ENCODE measurements at places on chromosomes 7 and 10.
A peak's percentile ranks its signal among the peaks of the same experiment; 100 is the strongest.

GRCh38 chr10:30755441-30755953 is 125.9 kb upstream of the LYZL2 start:
- DNase-seq, result peak; percentile 94

GRCh38 chr7:49324707-49325106 is 400.4 kb downstream of the CDC14C start:
- DNase-seq, result peak; percentile 6

GRCh38 chr10:35335133-35336083 is 901 bp upstream of the CCNY start:
- DNase-seq, result peak; percentile 25

DNA sequence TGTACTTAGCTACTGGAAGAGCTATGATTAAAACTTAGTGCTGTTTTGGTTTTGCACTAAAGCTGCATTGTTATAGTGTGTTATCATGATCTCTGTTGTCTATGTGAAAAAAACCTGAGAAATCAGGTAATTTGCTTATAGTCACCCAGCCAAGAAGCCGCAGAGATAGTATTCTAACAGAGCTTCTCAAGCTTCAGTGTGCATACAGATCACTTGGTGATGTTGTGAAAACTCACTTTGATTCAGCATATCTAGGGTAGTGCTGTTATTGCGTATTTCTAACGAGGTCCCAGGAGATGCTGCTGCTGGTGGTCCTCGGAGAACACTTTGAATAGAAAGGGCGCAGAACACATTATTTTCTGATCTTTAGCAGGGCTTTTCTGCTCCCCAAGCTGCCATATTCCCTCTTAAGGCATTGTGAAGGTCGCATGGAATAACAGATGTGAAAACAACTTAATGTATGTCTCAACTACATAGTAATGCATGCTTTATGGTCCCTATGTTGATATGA is 68.4 kb upstream of the PDCD4 start:
- DNase-seq, result no peak

GRCh38 chr7:25804154-25804553 is 347.8 kb upstream of the NFE2L3 start:
- DNase-seq, result no peak

DNA sequence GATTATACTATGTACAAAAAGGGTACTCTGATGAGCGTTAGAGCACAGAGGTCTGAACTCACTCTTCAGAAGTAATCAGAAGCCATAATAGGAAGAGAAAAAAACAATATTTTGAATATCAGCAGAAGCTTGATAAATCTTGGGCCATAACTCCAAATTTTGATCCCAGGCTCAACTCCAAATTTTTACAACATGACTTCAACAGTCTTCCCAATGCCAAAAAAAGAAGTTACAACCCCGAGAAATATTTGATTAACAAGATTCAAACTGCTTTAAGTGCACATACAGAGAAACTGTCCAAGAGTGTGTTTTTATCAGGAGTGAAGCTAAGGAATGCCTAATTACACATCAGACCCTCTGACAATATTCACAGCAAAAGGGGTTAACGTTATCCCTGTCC is 7.5 kb downstream of the MPP7 start:
- no peak for DNase-seq

DNA sequence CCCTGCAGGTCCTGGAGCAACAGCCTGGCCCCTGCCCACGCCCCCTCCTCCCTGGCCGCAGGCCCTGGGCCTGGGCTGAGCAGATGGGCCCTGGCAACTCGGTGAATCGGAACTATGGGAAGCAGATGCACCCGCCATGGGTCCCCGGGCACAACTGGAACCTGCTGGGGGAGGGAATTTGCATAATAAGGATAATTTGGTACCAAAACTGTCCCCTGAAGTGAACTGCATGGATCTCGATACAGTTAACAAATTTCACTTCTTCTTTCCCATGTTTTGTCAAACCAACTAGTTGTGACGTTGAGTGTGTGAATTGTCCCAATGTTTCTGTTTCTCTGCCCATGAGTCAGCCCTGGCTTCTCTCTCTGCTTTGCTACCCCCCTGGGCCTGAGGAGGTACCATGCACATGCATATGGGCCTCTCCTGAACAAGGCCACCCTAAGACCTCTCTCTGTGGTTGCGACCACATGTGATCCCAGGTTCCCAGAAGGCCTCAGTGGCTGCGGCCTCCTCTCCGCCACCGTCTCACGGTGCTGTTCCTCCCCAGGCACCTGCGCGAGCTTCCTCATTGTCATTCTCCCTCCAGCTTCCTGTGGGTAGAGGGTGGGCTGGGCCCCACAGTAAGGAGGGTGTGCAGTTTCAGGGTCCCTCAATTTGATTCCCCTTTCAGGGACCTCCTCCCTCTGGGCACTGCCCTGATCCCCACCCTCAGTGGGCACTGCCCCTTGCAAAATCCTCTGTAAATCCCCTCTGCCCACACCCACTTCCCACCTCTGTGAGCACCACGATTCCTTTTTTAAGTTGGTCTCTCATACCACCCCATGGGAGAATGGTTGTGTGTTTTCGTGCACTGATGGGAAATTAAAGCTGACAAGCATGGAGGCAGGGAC is 40.0 kb downstream of the FIGNL1 start:
- no peak for DNase-seq

GRCh38 chr10:132107186-132107948 is 41.6 kb downstream of the JAKMIP3 start:
- DNase-seq, result no peak

GRCh38 chr10:33355274-33355673 is 20.8 kb upstream of the NRP1 start:
- no peak for DNase-seq

GRCh38 chr10:87105446-87106124 is 10.6 kb downstream of the SHLD2 start:
- DNase-seq, result no peak

DNA sequence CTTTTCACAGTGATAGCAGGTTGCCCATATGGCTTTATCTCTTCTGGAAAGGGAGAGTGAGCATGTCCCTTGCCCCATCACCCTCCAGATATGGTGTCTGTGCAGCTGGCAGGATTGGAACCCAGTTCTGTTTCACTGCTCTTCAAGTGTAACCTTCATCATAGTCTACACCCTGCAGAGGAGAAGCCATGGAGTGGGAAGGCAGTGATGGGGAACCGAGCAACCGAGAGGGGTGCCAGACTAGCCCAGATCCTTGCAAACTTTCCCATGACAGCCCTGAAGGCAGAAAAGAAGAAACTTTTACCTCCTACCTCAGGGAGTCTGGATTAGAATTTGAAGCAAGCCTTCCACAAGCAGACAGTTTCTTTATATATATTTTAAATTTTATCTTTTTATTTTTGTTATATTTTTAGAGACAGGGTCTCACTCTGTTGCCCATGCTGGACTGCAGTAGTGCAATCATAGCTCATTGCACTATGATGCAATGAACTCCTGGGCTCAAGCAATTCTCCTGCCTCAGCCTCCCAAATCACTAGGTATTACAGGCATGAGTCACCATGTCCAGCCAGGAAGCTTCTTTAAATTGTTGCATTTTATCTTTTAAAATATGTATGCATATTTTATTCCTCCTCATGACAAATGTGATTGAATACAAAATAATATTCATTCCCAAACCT is 133.3 kb downstream of the KCNMA1 start:
- peak; percentile 74 for DNase-seq

- DNase-seq, result no peak
Measured at GRCh38 chr7:138845711-138846110, 47.7 kb upstream of the ATP6V0A4 start.

DNA sequence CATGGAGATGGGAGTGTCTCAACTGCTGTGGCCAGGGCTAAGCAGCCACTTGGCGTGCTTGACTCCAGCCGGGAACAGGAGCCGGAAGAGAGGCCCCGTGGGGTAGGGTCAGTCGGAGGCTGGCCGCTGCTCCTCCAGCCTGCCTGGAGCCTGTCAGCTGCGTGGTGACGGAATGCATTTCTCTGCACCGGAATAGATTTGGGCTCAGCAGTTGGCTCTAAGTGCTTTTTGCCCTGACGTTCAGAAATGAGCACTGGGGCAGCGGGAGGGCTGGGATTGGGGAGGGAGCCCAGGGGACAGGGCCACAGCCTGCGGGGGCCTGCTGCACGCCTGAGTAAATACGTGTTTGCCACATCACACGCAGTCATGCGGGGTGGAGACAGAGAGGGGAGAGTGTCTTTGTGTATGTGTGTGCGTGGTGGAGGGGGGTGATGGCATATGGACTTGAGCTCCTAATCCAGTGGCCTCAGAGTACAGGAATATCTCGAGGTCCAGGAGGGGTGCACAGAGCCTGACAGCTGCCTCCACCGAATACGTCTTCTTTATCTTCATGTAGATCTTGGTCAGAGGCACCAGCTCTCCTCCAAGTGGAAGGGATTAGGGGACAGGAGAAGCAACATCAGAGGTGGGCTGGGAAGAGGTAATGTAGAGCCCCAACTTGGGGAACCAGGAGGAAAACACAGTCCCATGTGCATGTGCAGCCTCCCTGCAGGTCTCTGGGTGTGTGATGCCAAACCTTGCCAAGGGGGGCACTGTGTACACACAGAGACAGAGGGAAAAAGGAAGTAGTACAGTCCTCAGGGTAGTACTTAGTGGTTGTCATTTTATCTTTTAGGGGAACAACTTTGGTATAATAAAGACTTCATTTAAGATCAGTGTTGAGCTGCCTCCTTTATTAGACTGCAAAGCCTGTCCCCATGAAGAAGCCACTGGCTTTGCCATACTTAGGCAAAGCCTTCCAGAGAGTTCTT is 151.4 kb downstream of the CDH23 start:
- DNase-seq, result peak; percentile 18

GRCh38 chr7:47529405-47529804 is 52.5 kb downstream of the TNS3 start:
- DNase-seq, result no peak

- peak; percentile 21 for DNase-seq
Measured at GRCh38 chr7:113128031-113128430, 9.7 kb upstream of the SMIM30 start.

DNA sequence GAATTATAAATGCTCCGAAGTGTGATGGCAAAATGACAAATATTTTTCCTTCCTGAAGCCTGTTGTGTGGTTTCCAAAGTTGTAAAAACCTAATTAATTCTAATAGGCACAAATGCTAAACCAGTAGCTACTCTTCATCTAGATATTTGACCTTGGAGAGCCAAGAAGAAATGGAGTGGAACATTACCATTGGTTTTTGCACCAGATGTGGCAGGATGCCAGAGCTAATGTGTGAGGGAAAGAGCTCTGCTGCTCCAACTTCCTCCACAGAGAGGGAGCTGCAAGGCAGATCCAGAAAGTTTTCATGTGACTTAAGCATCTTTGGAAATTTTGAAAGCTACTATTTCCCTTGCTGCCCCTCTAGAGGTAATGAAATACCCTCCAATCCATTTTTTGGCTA is 65.1 kb upstream of the HPS1 start:
- DNase-seq, result no peak

- DNase-seq, result no peak
Measured at GRCh38 chr10:32961343-32961894, 3.4 kb upstream of the ITGB1 start.

DNA sequence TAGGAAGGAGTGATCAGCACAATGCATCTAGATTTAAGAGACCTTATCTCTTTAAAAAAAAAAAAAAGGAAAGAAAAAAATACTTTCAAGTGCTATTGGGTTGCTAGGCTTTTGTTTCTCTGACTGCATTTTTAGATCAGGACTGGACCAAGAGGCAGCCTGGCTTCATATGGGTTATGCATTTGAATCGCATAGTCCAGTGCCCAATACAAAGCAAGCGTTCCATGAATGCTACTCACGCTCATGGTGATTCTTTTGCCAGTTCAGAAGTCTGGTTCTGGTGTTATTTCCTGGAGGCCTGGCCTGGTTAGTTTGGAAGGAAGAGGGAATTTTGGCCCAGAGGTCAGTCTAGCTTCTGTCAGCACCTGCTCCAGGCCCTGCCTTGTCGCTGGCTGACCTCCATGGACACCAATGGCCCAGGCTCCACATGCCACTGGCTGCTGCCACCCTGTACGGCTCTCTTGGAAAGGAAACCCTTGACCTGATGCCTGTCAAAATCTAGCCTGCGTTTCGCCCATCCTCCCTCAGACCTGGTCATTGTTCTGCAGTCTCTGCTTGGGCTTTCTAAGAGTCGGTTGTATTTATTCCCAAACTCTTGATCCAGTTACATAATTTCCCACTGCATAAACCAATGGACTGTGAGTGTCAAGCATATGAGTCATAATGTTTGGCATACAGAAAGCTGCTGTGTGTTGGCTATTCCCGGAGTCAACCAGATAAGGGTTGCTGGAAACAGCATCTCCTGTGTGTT is 74.3 kb upstream of the MKX start:
- peak; percentile 75 for DNase-seq

GRCh38 chr10:49827297-49827696 is 65.2 kb upstream of the OGDHL start:
- DNase-seq, result no peak

DNA sequence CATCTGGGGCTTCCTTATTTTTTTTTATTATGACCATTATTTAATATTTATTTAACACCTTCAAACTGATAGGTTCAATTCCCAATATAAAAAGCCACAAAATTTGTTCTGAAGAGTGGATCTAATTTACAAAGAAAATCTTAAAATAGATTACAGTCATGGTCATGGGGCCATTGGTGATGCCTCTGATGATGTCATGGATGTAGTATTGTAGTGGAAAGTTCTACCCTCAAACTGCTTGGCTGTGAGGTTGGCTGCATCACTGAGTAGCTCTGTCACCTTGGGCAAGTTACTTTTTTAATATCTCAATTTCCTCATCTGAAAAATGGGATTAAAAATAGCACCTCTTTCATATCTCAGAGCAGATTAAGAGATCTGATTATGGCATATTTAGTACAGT is 128.5 kb downstream of the DKK1 start:
- peak; percentile 48 for DNase-seq

GRCh38 chr10:78470267-78471103 is 436.8 kb downstream of the RPS24 start:
- no peak for DNase-seq

DNA sequence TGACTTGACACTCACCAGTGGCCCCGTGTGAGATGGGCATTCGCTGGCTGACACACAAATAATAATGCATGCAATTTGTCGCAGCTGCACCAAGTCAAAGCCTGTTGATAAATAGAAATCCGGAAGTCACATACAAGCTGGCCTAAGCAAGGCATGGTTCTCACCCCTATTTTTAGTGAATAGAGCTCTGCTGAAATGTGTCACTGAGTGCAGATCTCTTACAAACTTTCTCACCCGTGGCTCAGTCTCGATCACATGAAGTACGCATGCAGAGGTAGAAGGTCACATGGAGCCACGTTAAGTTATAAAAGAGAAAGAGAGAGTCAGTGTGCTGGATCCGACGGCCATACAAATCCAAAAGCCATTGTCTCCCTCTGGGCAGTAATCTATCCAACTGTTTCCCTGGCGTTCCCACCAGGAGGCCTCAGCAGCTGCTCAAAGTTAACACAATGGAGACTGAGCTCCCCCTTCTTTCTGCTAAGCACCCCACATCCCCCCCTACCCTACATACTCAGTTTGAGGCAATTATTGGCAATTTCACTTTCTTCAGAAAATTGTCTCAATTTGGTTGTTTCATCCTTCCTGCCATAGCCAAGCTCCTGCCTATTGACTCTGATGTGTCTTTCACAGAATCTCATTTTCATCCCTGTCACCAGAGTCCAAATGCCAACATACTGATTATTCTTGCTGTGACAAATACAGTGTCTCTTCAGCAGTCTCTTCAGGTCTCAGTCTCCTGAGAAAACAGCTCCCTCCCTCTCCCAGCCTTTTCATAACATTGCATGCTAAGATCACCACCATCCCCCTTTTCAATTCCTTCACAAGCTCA is 473.3 kb upstream of the NRP1 start:
- DNase-seq, result no peak
